ENCODE measurements at places on chromosomes 1 and 21.

DNA sequence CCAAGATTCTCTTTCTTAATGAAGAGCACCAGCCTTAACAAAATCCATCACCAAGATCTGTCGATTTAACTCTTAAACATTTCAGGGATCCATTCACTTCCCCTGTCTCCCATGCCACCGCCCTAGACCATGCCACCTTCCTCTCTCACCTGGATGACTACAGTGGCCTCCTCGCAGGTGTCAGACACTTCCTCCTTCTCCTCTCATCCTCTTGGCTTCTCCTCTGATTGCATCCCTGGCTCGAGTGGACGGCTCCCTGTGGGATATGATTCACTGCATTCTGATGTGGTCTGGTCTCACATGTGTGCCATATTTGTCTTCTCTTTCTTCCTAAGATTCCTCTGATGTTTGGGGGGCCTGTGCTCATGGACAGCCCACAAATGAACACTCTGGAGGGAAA lies 66.4 kb upstream of the KLHDC7A start:
- DNase-seq, result no peak

DNA sequence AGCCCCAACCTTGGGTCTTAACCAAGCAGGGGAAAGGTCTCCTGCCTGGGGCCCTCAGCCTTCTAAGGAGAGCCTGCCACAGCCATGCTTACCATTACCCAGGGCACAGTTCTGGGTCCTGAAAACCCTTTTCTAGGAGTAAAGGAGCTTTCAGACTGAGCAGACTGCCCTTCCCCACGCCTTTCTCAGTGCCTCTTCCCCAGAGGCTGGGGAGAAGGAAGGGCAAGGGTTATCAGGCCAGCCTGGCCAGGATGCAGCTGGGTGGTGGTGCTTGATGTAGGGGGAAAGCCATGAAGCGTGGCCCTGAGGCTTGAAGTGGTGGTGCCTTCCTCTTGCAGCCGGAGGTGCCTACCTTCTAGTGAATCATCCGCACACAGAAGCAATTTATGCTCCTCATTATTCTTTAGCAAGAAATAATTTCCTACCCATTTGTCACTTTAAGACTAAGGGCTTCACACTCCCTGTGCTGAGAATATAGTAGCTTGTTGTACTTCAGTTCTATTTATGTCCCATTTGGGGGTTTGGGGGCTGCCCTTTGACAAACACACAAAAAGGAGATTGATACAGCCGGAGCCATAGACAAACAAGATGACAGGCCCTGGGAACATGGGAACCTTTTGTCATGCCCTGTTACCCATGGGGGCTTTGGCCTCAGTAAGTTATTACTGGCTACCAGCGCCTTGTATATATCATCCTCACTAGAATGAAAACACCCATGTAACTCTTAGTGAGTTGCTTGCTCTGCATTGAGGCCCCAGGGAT lies 40.7 kb downstream of the MAN1C1 start:
- DNase-seq, result peak; percentile 20

DNA sequence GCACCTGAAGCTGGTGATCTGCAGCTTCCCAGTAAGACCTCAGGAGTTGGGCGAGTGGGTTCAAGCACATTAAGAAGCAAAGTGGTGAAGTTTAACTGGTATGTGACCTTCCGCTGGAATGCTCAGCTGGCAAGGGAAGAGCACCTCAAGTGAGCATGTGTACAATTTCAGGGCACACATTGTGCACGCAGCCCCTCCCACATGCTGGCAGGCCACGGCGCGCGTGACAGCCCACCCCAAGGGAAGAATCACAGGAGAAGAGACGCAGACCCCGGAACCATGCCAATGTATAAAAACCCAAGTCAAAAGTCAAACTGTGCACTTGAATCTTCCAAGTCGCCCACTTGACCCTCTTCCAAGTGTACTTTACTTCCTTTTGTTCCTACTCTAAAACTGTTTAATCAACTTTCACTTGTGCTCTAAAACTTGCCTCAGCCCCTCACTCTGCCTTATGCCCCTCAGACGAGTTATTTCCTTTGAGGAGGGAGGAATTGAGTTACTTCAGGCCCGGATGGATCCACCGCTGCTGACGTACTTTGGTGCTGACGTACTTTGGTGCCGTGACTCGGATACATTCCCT lies 20.0 kb downstream of the LRRC3 start:
- DNase-seq, result no peak

DNA sequence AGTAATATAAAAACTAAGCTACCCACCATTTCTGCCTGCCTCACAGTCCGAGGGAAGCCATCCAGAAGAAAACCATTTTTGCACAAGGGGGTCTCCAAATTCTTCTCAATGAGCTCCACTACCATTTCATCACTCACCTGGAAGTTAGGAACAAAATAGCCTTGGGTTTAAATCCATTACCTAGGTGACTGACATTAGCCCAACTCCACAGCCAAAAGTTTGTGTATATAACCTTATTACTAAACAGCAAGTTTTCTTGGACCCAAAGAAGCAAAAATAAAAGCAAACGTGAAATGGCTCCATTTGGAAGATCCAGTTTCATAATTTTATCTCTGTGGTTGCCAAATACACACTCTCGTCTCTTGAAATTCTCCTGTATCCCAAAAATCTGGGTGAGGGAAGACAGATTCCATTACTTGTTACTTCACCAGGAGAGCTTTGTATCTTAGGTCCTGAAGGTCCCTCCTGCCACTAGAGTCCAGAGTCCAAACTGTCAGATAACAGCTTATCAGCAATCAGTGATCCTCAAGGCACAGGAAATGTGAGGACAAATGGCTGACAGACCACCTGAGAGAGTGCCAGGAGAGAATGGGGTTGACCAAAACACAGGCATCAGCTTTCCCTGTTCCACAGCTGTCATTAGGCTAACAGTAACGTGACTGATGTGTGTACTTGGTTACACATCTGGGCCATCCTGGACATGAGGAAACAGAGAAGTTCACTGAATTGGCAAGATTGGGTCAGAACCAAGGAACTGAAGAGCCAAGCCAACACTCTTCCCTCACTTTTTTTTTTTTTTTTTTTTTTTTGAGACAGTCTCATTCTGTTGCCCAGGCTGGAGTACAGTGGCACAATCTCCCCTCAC lies 14.9 kb downstream of the AK2 start:
- no peak for DNase-seq

GRCh38 chr1:15571266-15571665 lies 13.6 kb downstream of the AGMAT start:
- DNase-seq, result no peak

GRCh38 chr1:33635336-33636012 lies 163.0 kb downstream of the ZSCAN20 start:
- no peak for DNase-seq

All from ecto neural progenitor cell (in vitro differentiated cells).